AG09319 (cell line): ENCODE measurements at places on chromosomes 2 and 18.

GRCh38 chr2:198115201-198115600 is 310.8 kb downstream of the PLCL1 start:
- no peak for DNase-seq

GRCh38 chr2:234003972-234004617 is 46.4 kb upstream of the SPP2 start:
- DNase-seq, result peak; percentile 58

DNA sequence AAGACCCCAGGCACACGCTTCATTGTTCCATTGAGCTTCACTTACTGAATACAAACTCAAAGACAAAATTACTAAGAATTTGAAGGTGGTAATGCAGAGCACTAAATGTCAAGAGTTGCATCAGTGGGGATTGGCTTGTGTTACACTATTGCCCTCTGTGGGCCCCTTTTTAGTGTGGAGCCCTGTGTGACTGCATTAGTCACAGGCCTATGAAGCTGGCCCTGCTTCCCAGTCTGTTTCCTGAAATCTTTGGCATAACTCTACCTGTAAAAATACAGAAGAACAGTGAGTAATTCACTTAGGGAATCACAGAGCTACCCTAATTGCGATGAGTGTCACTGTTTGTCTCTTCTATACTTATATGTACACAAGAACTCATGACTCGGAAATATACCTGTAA is 40.0 kb upstream of the STPG4 start:
- DNase-seq, result no peak

GRCh38 chr2:217935235-217935879 is 67.4 kb downstream of the TNS1 start:
- no peak for DNase-seq

GRCh38 chr2:185384822-185385560 is 353.6 kb upstream of the FSIP2 start:
- DNase-seq, result no peak
